ENCODE measurements at places on chromosomes 5 and 9.

- peak within 1 kb of the TSS; percentile 73 for H3K4me3 ChIP-seq
- DNase-seq, result no peak
- H3K27me3 ChIP-seq, result no peaks in the 10 kb centered on the region
- H3K36me3 ChIP-seq, result no peaks in the 10 kb centered on the region
Observed at GRCh38 chr5:140042643-140043507, at the start of gene NRG2. NRG2 (minus strand) TSS chr5:140043299.

- no peak for DNase-seq
- H3K36me3 ChIP-seq, result no peaks in the 10 kb centered on the region
- no peaks in the 10 kb centered on the region for H3K27me3 ChIP-seq
- H3K4me3 ChIP-seq, result no peak overlapping the region
- H3K27ac ChIP-seq, result no peak overlapping the region
- no peaks in the 10 kb centered on the region for H3K4me1 ChIP-seq
Observed at GRCh38 chr5:96537386-96537785, 104.3 kb upstream of the PCSK1 start.

GRCh38 chr5:67639313-67639712 lies 442.7 kb upstream of the CD180 start:
- no peaks in the 10 kb centered on the region for H3K4me1 ChIP-seq
- no peak for DNase-seq
- H3K4me3 ChIP-seq, result no peak overlapping the region
- no peaks in the 10 kb centered on the region for H3K27me3 ChIP-seq

- no peaks in the 10 kb centered on the region for H3K36me3 ChIP-seq
- H3K4me1 ChIP-seq, result no peaks in the 10 kb centered on the region
- no peak for DNase-seq
- no peaks in the 10 kb centered on the region for H3K27me3 ChIP-seq
- H3K27ac ChIP-seq, result no peak overlapping the region
Observed at GRCh38 chr5:139901251-139901575, 105.6 kb downstream of the PSD2 start.

DNA sequence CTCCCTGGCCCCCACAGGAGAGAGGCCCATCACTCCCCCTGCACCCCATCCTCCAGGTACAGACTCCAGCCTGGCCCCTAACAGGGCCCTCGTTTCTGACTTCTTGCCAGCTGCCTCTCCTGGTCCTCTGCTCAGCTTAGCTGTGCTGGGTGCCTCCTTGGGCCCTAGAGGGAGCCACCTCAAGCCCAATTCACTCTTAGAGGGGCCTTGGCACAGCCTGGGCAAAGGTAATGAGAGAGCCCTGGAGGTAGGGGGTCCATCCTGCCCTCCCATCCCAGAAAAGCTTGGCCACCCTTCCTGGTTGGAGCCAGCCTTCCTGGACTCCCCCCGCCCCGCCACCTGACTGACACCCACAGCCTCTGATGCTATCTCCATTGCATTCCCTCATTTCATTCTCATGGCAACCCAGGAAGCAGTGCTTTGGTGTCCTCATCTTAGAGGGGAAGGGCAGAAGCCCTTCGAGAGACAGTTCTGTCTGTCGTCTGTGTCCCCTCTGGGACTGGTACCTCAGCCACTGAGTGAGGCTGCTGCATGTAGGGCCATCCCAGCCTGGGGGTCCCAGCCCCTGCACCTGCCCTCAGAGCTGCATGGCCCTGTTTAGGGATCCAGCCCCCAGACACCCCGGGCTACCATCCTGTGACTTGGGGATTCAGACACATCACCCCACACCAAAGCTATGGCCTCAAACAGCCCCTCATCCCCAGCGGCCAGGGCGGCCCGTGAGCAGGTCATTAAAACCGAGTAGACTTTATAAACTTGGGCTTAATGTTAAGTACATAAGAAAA lies 95.5 kb downstream of the BARX1 start:
- H3K36me3 ChIP-seq, result no peaks in the 10 kb centered on the region
- no peaks in the 10 kb centered on the region for H3K27me3 ChIP-seq
- no peaks in the 10 kb centered on the region for H3K4me1 ChIP-seq
- no peak for DNase-seq
- H3K27ac ChIP-seq, result no peak overlapping the region

DNA sequence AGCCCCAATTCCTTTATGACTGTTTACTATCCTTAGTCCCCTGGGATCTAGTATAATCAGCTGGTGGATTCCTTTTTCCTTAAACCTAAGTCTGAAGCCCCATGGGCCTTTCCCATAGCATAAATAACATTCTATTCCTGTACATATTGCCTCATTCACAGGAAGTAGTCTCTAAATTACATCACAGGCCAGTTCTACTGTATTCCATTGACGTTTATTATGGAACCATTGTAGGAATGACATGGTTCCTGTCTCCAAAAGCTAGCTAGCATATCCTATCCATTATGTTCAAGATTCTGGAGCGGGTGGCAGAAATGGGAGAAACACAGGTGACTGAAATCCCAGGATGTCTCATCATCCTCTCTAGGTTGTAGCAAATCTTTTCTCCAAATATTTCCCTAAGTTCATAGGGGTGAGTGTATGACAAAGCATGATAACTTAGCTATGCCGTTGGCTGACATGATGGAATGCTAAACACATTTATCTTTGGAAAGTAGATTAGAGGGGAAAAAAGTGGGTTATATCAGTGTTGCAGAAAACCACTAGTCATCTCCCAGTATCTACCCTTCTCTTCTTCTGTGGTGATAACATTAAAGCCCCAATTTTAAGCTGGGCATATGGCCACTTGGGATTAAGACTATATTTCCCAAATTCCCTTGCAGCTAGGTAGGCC lies 140.1 kb downstream of the FGF1 start:
- no peaks in the 10 kb centered on the region for H3K4me1 ChIP-seq
- DNase-seq, result no peak
- H3K27me3 ChIP-seq, result no peaks in the 10 kb centered on the region

DNA sequence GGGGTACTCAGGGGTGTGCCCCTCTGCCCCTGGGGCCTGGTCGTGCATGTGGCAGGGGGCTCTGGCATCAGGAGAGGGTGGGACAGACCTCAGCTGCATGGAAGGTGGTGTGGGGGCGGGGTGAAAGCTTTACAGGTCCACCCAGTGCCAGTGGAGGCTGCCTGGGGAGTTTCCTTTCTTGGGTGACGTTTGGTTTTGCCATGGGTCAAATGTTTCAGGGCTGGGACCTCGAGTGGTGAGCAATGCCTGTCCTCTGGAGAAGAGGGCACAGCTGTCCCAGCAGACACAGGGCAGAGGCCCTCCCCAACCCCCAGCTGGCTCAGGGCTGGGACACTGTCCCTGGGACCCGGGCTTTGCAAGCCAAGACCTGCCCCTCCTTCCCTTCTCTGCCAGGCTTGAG lies 3.6 kb downstream of the RXRA start:
- no peaks in the 10 kb centered on the region for H3K27me3 ChIP-seq
- H3K4me1 ChIP-seq, result peaks cover 41% of the 10 kb centered on the region
- peak overlapping the region; percentile 89 for H3K27ac ChIP-seq
- H3K4me3 ChIP-seq, result peak overlapping the region; percentile 94

DNA sequence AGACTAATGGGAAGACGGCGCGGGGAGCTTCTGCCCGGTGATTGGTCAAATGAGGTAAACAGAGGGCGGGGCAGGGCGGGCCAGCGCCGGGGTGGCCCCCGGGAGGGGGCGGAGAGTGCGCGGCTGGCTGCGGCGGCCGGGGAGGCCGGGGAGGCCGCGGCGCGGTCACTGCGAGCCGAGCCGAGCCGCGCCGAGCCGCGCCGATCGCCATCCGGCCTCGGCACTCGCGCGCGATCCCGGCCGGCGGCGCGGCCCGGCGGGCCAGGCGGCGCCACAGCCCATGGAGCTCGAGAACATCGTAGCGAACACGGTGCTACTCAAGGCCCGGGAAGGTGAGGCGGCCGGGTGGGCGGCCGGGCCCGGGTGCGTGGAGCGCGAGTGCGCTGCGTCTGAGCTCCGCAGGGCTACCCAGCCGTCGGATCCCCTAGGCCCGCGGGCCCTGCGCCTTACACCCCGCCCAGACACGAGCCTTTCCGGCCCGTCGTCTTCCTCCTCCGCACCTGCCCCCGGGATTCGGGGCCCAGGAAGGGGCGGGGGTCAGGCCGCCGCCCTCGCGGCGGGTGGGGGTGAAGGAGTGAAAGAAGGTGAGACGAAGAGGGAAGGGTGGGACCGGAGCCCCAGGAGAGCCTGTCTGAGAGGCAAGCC lies at the start of gene GRK6:
Gene GRK6, plus strand, starts transcription at position 111 of the 645 bp plus-strand sequence. Its CDS starts 170 bp downstream, at position 281.
- H3K27me3 ChIP-seq, result no peaks in the 10 kb centered on the region
- H3K4me1 ChIP-seq, result peaks cover 5% of the 10 kb centered on the region
- no peaks in the 10 kb centered on the region for H3K36me3 ChIP-seq
- peak within 1 kb of the TSS; percentile 88 for H3K4me3 ChIP-seq
- peak within 1 kb of the TSS; percentile 96 for H3K27ac ChIP-seq
- no peak for DNase-seq

- no peaks in the 10 kb centered on the region for H3K4me1 ChIP-seq
- DNase-seq, result no peak
- no peaks in the 10 kb centered on the region for H3K36me3 ChIP-seq
- H3K4me3 ChIP-seq, result no peak overlapping the region
- H3K27ac ChIP-seq, result no peak overlapping the region
Observed at GRCh38 chr9:36592801-36593583, 20.3 kb downstream of the MELK start.

DNA sequence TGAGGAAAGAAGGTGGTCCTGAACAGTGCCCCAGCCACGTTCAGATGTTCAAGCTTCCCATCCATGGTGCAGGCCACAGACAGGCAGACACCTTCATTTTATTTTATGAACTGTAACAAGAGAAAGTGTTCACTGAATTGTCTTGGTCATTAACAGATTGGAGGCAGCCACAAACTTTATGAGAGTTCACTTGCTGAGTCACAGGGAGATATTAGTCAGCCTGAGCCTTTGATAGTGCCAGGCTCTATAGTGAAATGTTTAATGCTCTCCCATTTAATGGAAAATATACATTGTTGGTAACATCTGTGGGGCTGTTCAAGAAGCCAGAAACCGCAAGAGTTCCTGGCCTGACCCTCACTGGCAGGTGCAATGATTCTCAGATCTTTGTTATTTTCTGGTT lies 237.0 kb downstream of the TENT4A start:
- H3K36me3 ChIP-seq, result no peaks in the 10 kb centered on the region
- H3K27me3 ChIP-seq, result no peaks in the 10 kb centered on the region
- DNase-seq, result no peak
- H3K27ac ChIP-seq, result no peak overlapping the region
- no peaks in the 10 kb centered on the region for H3K4me1 ChIP-seq

GRCh38 chr5:172764861-172765765 lies 5.9 kb downstream of the DUSP1 start:
- peak overlapping the region; percentile 97 for H3K27ac ChIP-seq
- H3K4me3 ChIP-seq, result peak overlapping the region; percentile 93
- no peaks in the 10 kb centered on the region for H3K27me3 ChIP-seq
- peak; percentile 97 for DNase-seq

GRCh38 chr9:95791695-95792094 lies 83.8 kb upstream of the ERCC6L2 start:
- no peaks in the 10 kb centered on the region for H3K27me3 ChIP-seq
- no peaks in the 10 kb centered on the region for H3K36me3 ChIP-seq
- no peak overlapping the region for H3K27ac ChIP-seq
- no peak overlapping the region for H3K4me3 ChIP-seq
- H3K4me1 ChIP-seq, result no peaks in the 10 kb centered on the region
- no peak for DNase-seq

GRCh38 chr5:66558560-66558959 lies 37.6 kb upstream of the MAST4 start:
- DNase-seq, result no peak
- H3K4me3 ChIP-seq, result no peak overlapping the region
- H3K4me1 ChIP-seq, result no peaks in the 10 kb centered on the region

DNA sequence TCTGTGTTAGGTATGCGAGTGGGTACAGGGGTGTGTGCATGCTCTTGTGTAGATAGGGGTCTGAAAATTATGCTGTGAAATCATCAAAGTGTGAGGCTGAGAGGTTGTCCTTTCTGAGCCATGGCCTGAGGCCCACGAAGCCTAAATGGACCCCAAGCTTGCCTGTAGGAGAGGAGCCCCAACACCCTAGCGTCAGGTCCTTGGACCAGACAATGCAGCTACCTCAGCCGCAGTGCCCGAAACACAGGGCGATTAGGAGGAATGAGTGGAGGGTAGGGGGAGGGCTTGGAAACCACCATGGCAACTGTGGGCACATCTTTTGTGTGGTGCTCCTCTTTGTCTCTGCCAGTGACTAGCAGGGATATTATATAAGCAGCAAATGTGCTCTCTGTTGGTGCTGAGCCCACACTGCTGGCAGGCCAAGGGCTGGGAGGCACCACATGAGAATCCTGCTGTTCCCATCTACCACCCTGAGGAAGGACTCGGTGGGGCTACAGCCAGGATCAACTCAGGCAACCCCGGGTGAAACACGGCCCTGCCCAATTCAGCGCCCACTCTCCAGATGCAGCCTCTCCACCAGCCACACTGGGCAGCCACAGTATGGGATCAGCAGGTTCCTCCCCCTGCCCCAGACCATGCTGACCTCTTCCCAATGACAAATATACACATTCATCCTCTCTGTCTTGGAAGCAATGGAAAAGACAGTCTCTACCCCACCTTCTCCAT lies 84.6 kb upstream of the FSTL4 start:
- no peak overlapping the region for H3K4me3 ChIP-seq
- H3K4me1 ChIP-seq, result no peaks in the 10 kb centered on the region
- no peaks in the 10 kb centered on the region for H3K36me3 ChIP-seq
- H3K27ac ChIP-seq, result no peak overlapping the region

DNA sequence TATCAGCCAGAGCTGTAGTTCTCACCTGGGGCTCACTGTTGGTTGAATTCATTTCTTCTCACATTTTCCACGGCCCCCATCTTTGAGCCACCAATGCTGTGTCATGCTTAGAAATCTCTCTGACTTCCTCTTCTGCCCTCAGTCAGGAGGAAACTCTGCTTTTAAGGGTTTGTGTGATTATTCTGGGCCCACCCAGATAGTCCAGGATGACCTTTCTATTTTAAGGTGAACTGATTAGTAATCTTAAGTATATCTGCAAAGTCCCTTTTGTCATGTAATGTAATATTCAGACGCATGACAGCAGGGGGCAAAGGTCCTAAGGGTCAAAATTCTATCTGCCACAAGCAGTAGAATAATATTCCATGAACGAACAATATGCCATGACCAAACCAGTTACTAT lies 88.4 kb downstream of the AK8 start:
- no peaks in the 10 kb centered on the region for H3K27me3 ChIP-seq
- H3K4me3 ChIP-seq, result no peak overlapping the region
- DNase-seq, result no peak
- H3K36me3 ChIP-seq, result no peaks in the 10 kb centered on the region
- no peaks in the 10 kb centered on the region for H3K4me1 ChIP-seq
- no peak overlapping the region for H3K27ac ChIP-seq

- DNase-seq, result no peak
- no peaks in the 10 kb centered on the region for H3K4me1 ChIP-seq
- no peak overlapping the region for H3K4me3 ChIP-seq
- no peak overlapping the region for H3K27ac ChIP-seq
Observed at GRCh38 chr5:174221436-174221835, 175.9 kb downstream of the NSG2 start.

- DNase-seq, result no peak
- no peaks in the 10 kb centered on the region for H3K27me3 ChIP-seq
- peak overlapping the region; percentile 86 for H3K27ac ChIP-seq
- H3K4me3 ChIP-seq, result no peak overlapping the region
- no peaks in the 10 kb centered on the region for H3K36me3 ChIP-seq
Observed at GRCh38 chr9:36153746-36154145, 15.4 kb upstream of the CCIN start.

GRCh38 chr9:34458013-34458958 lies at the start of the genes DNAI1 and FAM219A:
DNAI1 (plus strand) TSS chr9:34458805; CDS start chr9:34459006, 201 bp downstream.
FAM219A (minus strand) TSS chr9:34458570; CDS start chr9:34458263, 307 bp downstream.
- H3K36me3 ChIP-seq, result no peaks in the 10 kb centered on the region
- DNase-seq, result peak; percentile 99
- peak within 1 kb of the TSS; percentile 88 for H3K4me3 ChIP-seq
- H3K4me1 ChIP-seq, result no peaks in the 10 kb centered on the region
- peak within 1 kb of the TSS; percentile 75 for H3K27ac ChIP-seq
- H3K27me3 ChIP-seq, result no peaks in the 10 kb centered on the region
